ENCODE measurements at places on chromosomes 2 and 18.

DNA sequence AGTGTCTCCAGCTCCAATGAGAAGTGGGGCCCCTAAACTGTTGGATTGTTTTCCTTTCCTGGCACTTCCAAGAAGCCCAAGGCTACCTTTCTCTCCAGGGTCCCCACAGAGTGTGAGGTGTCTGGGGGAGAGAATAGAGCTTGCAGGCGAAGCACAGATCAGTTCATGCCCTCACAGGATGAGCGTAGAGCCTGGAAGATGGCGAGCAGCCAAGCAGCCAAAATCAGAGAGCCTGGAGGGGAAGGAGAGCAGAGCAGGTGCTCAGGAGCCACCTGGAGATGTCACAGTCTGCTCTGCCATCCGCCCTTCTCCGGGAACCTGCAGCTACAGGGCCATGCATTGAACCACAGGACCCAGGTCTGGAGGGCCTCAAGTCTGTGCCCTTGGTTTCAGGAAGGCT lies 54.7 kb upstream of the TCF7L1 start:
- no peak for DNase-seq

DNA sequence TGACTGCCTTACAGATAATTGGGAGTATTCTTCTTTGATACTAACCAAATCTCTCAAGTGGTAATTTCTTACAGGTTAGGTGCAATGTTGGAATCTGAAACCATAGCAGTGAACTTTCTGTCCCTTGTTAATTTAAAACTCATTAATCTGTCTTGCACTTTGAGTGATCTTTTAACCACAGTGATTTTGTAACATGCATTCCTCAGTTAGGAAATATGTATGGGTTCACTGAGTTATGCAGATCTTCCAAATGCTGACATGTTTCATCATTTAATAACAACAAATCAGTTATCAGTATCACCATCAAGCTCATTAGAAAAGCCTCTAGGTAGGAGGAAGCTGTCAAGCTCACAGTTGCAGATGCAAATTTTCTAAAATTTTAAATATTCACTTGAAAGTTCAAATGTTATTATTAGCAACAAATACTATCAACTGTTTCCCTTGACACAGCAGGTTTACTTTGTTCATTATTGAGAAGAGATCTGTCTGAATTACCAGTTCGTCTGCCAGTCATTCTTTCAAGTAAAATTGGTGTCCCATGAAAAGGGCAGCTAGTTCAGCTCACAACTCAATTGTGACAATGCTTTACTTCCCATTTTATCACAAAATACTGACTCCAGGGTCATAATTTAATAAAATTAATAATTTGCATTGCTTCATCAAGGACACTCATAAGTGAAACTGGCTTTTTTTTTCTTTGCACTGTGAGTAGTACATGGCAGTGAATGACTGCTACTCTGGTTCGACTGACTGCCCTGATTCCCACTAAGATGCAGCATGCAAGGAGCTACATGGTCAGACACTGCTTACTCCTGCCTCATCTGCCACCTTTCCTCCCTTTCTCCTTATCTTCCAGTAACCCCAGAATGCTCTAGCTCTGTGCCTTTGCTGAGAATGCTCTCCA lies 31.6 kb downstream of the SUCLG1 start:
- no peak for DNase-seq

DNA sequence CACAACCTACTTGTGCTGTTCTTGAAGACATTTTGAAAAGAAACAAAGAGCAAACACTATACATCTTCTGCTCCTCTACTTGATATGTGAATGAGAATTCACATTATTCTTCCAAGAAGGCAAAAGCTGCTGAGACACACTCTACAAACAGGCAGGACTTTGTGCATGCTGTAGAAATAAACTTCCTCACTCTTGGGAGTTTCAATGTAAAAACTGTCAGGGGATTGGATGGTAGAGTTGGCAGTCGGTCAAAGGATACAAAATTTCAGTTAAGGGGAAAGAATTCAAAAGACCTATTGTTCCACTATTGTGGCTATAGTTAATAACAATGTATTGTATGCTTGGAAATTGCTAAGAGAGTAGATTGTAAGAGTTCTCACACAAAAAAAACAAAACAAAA lies 196.3 kb downstream of the MC4R start:
- no peak for DNase-seq

DNA sequence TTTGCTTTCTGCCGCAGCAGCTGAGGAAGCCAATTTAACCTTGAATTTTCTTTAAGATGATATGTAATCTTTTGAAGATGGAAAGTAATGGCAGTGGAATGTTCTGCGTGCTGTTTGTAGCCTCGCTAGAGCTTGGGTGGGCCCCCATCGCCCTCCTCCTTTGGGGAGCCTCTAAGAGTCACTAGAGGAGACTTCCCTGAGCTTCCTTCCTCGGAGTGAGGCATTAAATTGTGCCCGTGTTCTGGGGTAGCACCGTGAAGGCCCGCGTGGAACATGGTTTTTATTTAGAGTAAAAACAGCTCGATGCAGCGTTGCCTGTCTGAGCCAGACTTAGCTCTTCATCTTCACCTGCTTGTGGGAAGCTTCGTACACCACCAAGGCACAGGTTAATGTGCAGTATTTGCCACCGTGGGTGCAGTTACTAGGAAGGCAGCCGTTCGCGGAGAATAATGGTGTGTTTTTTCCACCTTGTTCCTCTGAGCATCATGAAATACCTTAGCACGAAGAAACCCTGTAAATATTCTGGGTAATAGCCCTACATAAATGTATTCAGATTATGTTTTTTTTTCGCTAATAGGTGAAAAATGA lies 38.5 kb downstream of the NCK2 start:
- no peak for DNase-seq

DNA sequence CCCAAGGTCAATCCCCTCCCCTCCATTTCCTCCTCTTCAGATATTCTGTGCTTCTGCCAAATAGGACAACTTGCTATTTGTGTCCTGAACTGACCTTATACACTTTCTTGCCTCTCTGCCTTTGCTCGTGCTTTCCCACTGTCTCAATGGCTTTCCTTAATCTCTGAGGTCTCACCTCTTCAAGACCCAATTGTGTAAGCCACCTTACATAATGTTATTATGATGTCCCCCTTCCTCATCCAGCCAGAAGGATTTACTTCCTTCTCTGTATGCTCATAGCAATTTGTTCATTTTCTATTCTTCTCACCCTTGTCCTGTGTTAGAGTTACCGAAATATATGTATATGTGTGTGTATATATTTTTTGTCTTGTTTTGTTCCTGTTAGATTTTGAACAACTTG lies 26.9 kb upstream of the DARS1 start:
- DNase-seq, result no peak

GRCh38 chr18:51133580-51134160 lies 63.8 kb downstream of the MEX3C start:
- no peak for DNase-seq

- DNase-seq, result peak; percentile 35
Observed at GRCh38 chr18:73980289-73980979, 167.2 kb downstream of the FBXO15 start.

DNA sequence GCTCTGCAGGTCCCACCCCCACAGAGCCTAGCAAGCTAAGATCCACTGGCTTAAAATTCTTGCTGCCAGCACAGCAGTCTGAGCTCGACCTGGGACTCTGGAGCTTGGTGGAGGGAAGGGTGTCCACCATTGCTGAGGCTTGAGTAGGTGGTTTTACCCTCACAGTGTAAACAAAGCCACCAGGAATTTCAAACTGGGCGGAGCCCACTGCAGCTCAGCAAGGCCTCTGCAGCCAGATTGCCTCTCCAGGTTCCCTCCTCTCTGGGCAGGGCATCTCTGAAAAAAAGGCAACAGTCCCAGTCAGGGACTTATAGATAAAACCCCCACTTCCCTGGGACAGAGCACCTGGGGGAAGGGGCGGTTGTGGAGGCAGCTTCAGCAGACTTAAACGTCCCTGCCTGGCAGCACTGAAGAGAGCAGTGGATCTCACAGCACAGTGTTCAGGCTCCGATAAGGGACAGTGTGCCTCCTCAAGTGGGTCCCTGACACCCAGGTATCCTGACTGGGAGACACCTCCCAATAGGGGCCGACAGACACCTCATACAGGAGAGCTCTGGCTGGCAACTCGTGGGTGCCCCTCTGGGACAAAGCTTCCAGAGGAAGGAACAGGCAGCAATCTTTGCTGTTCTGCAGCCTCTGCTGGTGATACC lies 20.0 kb upstream of the NEMP2 start:
- no peak for DNase-seq

- DNase-seq, result peak; percentile 4
Observed at GRCh38 chr2:167127135-167127534, 238.9 kb downstream of the XIRP2 start.

GRCh38 chr2:199457147-199458008 lies at the start of gene SATB2:
TSS of gene SATB2 (minus strand) at chr2:199457939. CDS start at chr2:199456037, 1,902 bp downstream.
- DNase-seq, result peak; percentile 73

GRCh38 chr2:71347517-71347916 lies 15.9 kb downstream of the ZNF638 start:
- peak; percentile 38 for DNase-seq

DNA sequence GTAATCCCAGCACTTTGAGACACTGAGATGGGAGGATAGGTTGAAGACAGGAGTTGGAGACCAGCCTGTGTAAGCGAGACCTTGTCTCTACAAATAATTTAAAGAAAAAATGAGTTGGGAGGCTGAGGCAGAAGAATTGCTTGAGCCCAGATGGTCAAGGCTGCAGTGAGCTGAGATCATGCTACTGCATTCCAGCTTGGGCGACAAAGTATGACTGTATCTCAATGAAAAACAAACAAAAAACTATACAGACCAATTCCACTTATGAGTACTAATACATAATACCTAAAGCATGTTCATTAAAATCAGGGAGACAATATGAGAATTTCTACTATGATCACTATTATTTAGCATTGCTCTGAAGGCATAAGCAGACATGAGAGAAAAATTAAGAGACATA lies 12.6 kb downstream of the RNF149 start:
- no peak for DNase-seq

DNA sequence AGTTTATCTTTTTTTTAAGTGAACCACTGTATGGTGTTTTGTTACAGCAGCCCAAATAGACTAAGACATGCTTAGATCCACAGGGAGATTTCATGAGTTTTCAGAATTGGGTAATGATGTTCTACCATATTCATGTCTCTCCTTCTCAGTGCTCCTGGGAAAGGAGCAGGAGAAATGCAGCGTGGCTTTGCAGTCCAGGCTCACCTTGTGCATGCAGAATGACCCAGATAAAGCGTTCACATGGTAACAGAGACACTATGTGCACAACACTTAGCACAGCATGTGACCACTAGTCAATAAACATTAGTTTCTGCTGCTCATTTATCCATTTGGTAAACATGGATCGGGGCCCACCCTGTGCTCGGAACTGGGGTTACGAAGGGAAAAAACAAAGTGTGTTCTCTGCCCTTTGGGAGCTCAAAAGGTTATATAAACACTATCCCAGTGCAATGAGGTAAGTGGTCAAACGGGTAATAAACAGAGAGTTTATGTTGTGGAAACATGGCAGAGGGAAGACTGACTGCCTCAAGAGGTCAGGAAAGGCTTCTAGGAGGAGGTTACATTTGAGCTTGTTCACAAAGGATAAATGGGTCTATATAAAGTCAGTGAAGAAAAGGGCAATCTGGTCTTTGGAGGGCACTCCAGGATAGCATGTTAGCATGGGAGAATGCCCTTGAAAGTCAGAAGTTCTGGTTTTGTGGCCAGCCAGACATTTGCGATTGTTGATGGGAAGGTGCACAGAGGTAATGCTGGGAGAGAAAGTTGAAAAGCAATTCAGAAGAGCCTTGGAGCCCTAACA lies 299.2 kb downstream of the TDRD15 start:
- no peak for DNase-seq

GRCh38 chr2:55861733-55862132 lies 61.8 kb downstream of the EFEMP1 start:
- DNase-seq, result no peak

- no peak for DNase-seq
Observed at GRCh38 chr2:163717515-163717914, 18.3 kb downstream of the FIGN start.

DNA sequence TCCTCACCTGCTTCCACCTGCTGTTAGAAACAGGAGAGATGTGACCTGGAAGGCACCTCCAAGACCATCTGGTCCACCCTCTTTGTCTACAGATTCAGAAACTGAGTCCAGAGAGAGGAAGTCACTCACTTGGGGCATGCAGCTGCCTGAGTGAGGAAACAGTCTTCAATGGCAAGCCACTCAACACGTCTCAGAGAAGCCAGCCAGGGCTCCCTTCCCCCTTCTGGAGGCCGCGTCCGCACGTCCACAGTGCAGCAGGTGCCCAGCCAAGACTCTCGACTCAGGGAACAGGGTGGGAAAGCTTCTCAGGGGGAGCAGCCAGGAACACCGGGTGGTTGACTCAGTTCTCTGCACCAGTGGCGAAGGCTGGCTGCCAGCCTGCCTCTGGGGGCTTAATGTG lies 201.7 kb downstream of the BCL11A start:
- no peak for DNase-seq

DNA sequence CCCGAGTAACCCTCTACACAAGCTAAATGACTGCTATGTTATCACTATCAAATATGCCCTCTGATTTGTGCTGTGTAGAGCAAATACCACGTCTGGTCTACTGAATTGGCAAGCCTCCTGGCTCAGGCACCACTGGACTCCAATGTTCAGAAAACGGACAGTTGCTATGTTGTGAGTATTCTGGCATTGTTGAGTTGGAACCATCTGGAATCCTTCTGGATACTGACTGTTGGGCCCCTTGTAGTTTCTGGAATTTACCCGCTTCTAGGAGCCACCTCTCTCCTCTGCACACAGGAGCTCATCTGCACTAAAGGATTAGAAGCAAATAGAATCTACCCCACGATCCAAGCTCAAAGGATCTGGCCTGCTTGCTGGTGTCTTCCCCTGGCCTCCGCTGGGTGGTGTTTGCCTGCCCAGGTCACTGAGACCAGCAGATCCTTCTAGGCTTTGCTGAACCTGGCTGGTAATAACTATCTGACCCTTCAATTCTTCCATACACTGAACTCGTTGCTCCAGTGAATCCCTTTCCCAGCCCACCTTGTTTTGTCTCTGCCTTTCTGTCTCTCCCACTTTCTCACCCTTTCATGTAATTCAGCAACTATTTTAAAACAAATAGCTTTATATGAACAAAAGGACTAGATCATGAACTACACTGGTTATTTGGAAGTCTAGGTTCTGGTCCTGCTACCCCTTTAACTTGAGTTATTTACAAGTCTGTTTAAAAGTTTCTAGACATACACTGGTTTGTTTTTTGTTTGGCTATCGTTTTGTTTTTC lies 2.1 kb upstream of the HAAO start:
- peak; percentile 67 for DNase-seq

- no peak for DNase-seq
Observed at GRCh38 chr2:36634981-36635597, 37.1 kb upstream of the FEZ2 start.

DNA sequence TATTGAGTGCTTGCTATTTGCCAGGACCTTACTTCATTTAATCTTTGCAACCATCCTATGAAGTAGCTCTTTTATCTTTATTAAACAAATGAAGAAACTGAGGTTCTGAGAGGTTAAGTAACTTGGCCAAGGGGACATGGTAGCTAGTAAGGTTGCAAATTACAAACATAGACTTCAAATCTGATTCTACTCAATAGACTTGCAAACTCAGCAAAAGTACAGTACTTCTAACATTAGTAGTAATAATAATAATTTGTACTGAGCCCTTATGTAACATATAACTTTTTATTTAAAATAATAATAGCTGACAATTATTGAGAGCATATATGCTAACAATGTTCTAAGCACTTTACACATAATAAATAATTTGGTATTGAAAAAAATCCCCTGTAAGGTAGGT lies 255.7 kb upstream of the ATP5MC3 start:
- no peak for DNase-seq

Measured in KBM-7 (cell line).